ENCODE measurements at places on chromosomes 12 and 14. TPM values are rescaled to one million over a fixed set of nuclear protein-coding genes. Genes with fewer than 3 reads are reported as not detected.

The TAS2R10 gene
- not detected for total RNA-seq

DNA sequence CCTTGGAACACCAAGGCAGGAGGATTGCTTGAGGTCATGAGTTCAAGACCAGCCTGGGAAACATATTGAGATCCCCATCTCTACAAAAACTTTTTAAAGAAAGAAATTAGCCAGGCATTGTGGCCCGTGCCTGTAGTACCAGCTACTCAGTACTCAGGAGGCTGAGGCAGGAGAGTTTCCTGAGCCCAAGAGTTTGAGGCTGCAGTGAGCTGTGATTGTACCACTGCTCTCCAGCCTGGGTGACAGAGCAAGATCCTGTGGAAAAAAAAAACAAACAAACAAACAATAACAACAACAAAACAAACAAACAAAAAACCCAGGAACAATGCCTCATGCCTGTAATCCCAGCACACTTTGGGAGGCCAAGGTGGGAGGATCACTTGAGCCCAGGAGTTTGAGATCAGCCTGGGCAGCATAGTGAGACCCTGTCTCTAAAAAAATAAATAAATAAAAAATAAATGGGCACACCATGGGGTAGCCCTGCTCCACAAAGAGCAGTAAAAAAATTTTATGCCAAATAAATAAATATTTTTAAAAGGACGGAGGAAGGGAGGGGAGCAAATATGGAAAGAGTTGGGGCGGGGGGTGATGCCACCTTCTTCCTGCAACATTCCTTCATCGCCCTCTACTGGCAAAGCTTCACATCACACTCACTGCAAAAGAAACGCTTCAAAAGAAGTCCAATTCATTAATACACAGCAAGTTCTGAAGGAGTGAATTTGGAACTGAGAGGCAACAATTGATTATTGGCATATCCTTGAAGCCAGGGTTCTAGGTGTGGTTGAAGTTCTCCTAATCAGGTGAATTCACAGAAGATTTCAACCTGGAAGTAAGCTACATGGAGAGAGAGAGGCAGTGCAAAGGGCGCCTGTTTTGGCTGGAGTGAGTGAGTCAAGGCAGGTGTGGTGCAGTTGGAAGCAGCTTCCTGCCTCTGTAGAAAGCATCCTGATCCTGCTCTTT, 8.8 kb upstream of the GNPTAB start:
- no peak for DNase-seq

GRCh38 chr12:78181544-78182162, 351.0 kb downstream of the NAV3 start:
- DNase-seq: no peak

The LHX5 gene
- total RNA-seq: not detected

GRCh38 chr12:122691566-122691965, 11.6 kb downstream of the HCAR2 start:
- no peak for DNase-seq
